HFFc6 (cell line): ENCODE measurements at places on chromosomes 7 and 10.
A peak's percentile ranks its signal among the peaks of the same experiment; 100 is the strongest.

DNA sequence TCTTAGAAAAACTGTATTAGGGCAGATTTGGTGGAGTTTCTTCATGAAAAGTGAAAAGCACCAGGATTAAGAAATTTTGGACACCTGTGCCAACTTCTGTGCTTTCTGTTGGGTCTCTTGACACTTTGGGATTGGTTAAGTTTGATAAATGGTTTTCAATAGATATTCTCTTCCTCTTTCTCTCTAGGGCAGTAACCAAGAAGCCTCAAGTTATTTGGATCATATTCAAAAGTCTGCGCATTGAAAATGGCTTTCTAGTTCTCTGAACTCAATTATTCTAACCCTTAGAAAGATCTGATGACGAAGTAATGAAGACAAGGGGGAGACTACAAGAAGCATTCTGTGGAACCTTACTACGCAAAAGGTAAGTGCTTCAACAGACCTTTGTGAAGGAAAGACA lies 144.0 kb upstream of the CCDC6 start:
- no peak for DNase-seq

DNA sequence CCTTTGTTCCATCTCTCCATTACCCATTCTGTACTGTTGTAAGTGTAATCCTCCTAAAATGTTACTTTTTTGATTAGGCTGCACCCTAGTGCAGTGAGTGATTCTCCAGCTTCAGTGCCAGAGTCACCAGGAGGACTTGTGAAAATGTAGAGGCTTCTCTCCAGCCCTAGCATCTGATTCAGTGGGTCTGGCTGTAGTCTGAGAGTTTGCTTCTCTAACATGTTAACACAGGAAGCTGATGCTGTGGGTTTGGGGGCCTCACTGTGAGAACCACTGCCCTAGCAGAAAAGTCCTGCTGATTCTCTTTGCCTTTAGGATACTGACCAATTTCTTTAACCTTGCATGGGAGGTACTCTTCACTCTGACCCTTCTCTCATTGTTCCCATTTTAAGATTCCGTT lies 24.4 kb downstream of the CSGALNACT2 start:
- DNase-seq: no peak

DNA sequence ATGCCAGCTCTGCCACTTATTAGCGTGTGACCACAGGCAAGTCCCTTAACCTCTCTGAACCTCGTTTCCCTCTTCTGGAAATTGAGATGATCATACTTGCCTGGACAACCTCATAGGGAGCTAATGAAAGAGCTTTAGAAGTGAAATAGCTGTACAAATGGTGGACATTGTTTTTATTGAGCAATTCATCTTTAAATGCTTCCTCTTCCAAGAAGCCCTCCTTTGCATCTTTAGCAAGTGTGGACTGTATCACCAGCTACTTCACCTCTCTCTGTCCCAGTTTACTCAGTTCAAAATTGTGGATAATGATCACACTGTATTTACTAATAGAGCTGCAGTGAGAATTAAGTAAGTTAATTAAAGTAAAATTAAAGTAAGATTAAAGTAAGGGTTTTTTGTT lies 61.7 kb downstream of the CDH23 start:
- no peak for DNase-seq

- no peak for DNase-seq
These were observed 31.3 kb downstream of the ARL5B start for GRCh38 chr10:18690541-18690940.

- DNase-seq: no peak
These were observed at the start of gene GJD4 for GRCh38 chr10:35605191-35605590. Gene GJD4 (plus strand): TSS chr10:35605341. CDS start chr10:35605568, 227 bp downstream.

DNA sequence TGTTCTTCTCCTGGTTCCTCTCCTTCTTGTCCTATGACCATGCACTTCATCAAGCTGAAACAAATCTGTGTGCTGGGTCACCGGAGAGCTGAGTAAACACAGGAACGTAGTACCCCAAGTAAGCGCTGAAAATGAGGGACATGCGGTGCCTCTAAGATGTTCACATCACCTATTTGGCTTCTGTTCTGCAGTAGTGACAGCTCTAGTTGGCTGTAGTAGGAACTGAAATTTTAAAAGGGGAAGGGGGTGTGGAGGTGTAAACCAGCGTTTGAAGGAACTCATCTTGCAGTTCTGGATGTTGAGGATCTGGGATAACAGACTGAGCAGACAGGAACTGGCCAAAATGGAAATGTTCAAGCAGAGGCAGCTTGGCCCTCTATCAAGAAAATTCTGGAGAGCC lies 85.2 kb downstream of the WNT2 start:
- no peak for DNase-seq

GRCh38 chr7:1225441-1226185 lies 7.1 kb upstream of the UNCX start:
- DNase-seq: no peak

GRCh38 chr7:104327534-104327933 lies 869 bp upstream of the LHFPL3 start:
- no peak for DNase-seq

DNA sequence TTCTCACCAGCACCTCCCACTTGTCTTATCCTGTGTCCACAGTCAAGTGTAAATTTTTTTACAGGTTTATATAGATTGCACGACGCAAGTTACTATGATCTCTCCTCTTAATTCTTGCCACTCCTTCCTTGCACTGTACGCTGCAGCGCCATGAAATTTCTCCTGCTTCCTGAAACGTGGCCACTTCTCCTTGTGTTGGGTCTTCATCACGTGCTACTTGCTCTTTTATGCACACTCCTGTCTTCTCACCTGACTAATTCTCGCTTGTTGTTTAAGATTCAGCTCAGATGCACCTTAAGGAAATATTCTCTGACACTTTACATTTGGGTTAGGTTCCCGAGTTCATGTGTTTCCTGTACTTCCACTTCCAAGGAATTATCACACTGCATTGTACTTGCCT lies 76.5 kb upstream of the ODAD2 start:
- DNase-seq: no peak

DNA sequence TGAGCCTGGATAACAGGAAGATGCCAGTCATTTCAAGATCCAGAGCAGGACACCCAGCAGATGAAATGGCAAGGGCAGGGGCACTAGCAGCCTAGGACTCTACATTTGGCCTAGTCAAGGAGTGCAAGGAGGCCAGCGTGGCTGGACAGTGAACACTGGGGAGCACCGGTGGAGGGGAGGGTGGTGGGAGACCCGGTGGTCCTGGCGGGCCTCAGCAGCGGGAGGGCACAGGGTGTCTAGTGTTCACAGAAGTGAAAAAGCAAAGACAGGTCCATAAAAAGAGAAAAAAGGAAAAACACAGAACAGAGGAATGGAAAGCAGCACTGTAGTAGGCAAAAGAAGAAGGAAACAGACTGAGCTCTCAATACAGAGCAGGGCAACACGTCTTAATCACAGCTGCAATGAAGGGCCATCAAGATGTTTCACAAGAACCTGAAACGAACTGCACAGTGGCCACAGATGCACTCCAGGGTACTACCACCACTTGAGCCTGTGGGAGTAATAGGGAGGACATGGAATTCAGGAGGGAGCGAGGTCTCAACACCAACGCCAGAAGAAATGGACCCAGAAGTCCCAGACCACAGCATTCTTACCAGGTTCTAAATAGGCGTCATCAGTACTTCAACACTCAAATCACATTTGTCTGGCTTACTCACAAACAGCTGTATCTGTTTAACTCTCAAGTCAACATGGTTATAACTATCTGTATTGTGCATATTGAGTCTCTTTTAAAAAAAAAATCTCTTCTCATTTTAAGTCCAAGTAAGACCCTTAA lies 573.7 kb downstream of the PARD3 start:
- no peak for DNase-seq

- peak; percentile 84 for DNase-seq
These were observed 71.2 kb upstream of the DUSP5 start for GRCh38 chr10:110426294-110427181.

DNA sequence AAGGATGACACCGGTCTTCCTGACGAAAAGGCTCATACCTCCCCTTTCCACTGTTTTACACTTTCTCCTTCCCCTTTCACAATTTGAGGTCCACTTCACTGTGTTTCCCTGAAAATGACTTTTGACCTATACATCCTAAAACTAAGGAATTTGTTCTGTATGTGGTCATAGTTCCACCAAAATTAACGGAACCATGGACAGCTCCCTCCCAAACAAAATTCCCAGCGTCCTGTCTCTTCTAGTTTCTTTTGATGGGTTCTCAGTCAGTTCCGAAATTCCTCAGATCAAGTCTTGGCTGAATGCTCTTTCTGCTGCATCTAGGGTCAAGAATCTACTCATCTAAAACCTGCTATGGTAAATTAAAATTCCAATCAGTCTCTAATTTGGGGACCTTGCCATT lies 1191.9 kb downstream of the CNTNAP2 start:
- DNase-seq: no peak
